T-helper 22 cell (primary cell): ENCODE measurements at places on chromosomes 12 and 14.

DNA sequence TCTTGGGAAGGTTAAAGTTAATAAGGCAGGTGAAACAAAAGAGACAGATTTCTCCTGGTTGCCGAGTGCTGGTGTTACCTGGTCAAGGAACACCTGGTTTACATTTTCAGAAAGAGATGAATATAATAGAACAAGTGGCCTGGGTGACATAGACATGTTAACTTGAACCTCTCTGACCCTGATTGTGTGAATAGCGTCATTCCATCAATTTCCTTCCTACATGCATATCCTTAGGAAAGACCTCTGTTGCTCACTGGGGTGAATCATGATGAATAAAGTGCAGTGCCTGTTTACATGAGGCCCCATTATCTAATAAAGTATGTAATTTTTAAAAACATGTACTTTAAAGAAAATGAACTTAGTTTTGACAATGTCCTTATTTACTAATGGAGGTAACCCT is 1822.9 kb upstream of the FLRT2 start:
- no peak for DNase-seq

GRCh38 chr12:49388682-49389386 is 21.6 kb downstream of the SPATS2 start:
- DNase-seq = no peak

DNA sequence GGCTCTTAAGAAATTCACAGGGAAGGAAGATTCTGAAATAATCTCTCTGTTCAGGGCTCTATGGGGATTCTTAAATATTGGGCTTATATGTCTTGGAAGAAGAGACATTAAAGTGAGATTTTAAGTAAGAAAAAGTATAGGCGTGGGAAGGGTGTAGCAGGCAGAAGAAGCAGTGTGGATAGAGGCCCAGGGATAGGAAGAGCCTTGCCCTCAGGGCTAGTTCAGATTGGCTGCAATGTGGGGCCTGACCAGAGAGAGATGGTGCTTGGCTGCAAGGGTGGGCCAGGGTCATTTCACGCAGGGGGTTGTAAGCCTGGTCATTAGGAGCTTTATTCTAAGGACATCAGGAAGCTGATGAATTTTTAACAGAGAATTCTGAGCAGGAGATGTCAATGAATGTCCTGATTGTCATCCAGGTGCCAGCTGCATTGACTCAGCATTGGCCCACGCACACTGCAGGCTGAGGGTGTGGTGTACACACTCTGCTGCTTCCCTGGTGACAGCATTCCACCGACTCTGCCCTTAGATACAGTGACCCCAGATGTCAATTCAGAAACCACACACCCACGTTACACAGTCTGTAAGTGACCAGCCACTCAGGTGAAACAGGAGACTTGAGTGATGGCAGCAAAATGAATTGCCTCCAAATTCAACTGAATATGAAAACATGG is 582.5 kb downstream of the NRXN3 start:
- DNase-seq = no peak

DNA sequence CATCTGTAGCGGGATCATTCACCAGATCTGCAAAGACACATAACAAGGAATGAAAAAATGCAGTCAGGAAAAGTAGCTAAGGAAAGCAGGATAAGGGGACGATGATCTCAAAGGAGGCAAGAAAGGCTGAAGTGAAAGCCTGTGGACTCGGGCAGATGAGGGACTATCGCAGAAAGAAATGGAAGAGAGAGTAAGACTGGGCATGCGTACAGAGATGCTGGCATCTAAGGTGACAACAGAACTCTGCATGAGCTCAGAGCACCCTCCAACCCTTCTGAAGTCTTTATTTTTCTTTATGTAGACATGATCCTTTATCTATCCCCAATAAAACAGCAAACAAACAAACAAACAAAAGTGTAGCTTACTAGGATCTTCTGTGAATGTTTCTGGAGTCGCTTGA is 7.2 kb downstream of the MFAP5 start:
- no peak for DNase-seq

- no peak for DNase-seq
Measured at GRCh38 chr12:79183003-79183402, 318.4 kb downstream of the SYT1 start.

DNA sequence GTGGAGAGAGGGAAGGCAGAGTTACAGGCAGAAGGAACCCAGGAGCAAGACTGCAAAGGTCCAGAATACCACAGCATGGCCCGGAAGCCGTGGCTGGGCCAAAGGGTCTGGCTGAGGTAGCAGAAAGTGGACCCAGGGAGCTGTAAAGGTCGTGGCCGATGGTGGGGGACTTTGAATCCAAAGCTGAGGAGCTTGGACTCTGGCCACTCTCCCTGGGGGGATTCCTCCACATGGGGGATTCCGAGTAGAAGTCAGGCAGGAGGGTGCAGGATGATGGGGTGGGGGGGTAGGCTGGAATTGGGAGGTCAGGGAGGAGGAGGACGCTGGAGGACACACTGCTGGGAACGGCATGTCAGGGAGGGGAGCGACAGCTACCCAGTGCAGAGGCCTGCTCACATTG is 125.2 kb downstream of the GCH1 start:
- no peak for DNase-seq

GRCh38 chr12:72313806-72314205 is 41.6 kb downstream of the TRHDE start:
- no peak for DNase-seq

GRCh38 chr12:126700096-126700495 is 1566.9 kb upstream of the TMEM132C start:
- no peak for DNase-seq

- peak; percentile 36 for DNase-seq
Measured at GRCh38 chr12:45655186-45655585, 74.3 kb upstream of the ARID2 start.

DNA sequence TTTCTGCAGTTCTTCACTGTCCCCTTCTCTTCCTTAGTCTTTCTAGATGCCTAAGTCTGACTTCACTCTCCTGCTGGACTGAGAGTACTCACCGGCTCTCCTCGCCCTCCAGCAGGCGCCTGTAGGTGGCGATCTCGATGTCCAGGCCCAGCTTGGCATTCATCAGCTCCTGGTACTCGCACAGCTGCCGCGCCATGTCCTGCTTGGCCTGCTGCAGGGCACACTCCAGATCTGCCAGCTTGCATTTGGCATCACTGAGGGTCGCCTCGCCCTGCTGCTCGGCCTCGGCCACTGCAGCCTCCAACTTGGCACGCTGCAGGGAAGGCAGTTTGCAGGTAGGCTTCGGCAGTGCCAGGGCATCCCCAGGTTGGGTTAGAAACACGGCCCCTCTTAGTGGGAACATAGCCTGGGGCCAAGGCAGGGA is 5.2 kb downstream of the KRT84 start:
- DNase-seq = no peak

GRCh38 chr14:79442786-79443185 is 768.5 kb downstream of the DIO2 start:
- no peak for DNase-seq

GRCh38 chr14:103105580-103106150 is 11.1 kb downstream of the EXOC3L4 start:
- DNase-seq = no peak

GRCh38 chr12:2336409-2336829 is 283.6 kb downstream of the CACNA1C start:
- no peak for DNase-seq

DNA sequence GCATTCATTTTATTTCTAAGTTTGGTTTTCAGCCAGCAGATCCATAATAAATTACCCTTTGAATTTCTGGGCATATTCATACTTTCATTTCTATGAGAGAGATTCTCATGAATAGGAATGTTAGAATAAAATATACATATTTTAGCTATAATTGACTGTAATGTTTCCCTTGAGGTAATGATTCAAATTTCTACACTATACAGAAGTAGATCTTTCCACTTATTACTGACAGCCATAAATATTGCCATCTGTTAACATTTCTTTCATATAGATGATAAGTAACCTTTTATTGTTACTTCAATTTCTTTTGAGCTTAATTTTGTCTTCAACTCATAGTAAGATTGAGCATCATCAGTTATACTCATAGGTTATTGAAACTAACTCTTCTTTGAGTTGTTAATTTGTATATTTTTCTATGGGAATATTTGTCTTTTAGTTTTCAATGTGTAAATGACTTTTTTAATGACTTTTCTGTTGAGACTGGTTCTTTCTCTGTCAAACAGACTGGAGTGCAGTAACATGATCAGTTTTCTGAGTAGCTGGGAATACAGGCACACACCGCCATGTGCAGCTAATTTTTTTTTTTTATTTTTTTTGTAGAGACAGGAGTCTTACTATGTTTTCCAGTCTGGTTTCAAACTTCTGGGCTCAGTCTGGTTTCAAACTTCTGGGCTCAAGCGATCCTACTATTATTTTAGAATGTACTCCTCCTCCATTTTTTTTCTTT is 991.6 kb downstream of the SLC6A15 start:
- no peak for DNase-seq

GRCh38 chr12:117404940-117405339 is 43.5 kb upstream of the NOS1 start:
- no peak for DNase-seq
